G401 (cell line): ENCODE measurements at places on chromosomes 11 and 22. TPM values are rescaled to one million over a fixed set of nuclear protein-coding genes. Genes with fewer than 3 reads are reported as not detected.

GRCh38 chr22:37674951-37675929 lies at the start of gene LGALS1:
TSS of gene LGALS1 (plus strand) at chr22:37675636. CDS start at chr22:37675703, 67 bp downstream.
- DNase-seq, result peak; percentile 92

DNA sequence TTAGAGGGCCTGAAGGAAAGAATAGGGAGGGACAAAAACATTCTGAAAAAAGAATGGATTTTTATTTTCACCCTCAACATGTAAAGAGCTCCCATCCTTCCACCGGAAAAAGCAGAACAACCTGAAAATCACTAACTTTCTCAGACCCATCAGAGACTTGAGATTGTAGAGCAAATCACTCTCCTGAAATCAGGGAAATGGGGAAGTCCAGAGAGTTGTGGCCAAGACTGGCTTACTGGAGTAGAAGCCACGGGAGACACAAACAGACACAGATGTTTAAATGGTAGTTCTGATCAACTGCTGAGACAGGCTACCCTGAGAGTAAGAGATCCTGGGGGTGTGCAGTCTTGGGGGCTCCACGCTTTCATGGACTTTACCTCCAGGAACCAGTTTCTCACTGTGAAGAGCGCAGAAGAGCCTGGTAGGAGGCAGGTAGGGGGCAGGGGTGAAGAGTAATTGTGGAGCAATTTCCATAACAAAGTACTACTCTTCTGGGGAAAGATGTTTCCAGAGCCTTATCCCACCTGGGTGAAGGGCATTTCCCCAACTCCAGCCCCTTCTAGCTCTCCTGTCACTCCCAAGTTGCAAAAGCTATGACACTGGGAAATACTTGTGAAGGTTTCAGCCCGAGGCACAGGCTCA lies 47.1 kb downstream of the ASCL2 start:
- DNase-seq, result no peak

FAM180B gene
- 0.58 TPM in 1 of 2 replicates, not detected in the other for total RNA-seq

YPEL4 gene
- 2.1 TPM in 1 of 2 replicates, not detected in the other for total RNA-seq

- DNase-seq, result no peak
Observed at GRCh38 chr11:35006389-35007128, 90.1 kb downstream of the PDHX start.

WNT7B gene
- total RNA-seq, result not detected in 2 replicates

DNA sequence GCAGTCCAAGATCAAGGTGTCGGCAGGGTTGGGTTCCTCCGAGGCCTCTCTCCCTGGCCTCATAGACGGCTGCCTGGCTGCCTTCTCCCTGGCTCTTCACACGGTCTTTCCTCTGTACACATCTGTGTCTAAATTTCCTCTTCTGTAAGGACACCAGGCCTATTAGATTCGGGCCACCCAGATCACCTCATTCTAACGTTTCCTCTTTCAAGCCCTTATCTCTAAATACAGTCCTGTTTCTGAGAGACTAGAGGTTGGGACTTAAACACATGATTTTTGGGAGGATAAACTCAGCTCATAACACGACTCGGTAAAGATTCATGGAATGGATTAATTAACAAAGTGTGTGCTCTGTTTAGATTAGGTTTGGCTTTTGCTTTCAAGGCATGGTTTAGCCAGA lies 136.0 kb upstream of the SORL1-AS1 start:
- no peak for DNase-seq

TBX10 gene
- not detected in 2 replicates for total RNA-seq

FAM118A gene
- 11.0 and 38.4 TPM in 2 replicates for total RNA-seq

CHCHD10 gene
- total RNA-seq, result not detected in 2 replicates

DNA sequence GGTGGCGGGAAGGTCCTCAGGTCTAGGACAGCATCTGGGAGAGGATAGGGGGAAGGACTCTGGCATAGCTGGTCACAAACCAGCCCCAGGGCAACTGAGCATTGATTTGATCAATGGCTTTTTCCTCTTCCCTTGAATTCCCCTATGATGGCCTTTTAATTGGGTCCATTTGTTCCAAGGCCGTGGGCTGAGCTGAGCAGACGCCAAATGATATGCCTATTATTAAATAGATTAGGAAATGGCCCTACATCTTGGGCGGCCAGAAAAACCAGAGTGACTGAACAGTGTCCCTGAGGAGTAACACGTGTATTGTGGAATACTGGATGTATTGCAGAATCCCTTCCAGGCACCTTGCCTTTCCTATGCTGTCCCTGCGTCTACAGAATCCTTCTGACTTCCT lies 26.7 kb upstream of the P2RY6 start:
- no peak for DNase-seq

DNA sequence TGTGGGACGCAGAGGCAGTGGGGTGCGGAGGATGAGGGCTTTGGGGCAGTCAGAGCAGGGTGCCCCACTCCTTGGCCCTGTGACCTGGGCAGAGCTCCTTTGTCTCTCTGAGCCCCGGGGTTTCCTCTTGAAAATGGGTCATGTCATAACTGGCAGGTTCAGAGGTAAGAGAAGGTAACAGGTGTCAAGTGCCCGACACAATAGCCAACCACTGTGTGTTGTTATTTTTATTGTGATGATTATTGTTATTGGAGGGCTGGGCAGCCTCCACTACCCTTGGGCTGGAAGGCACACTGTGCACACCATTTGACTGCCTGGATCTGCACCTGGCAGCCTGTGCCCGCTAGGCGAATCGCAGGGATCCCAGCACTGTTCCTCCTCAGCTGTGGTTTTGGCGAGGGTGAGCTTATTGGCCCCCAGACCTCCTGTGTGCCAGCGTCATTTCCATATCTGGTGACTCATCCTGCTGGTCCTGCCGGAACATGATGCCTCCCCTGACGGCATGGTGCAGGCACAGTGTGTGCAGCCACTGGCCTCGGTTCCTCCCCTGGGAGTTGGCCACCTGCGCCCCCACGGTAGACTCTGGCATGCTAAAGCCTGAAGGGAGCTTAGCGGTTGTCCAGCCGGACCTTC lies 15.4 kb upstream of the SOX10 start:
- DNase-seq, result peak; percentile 84

DNA sequence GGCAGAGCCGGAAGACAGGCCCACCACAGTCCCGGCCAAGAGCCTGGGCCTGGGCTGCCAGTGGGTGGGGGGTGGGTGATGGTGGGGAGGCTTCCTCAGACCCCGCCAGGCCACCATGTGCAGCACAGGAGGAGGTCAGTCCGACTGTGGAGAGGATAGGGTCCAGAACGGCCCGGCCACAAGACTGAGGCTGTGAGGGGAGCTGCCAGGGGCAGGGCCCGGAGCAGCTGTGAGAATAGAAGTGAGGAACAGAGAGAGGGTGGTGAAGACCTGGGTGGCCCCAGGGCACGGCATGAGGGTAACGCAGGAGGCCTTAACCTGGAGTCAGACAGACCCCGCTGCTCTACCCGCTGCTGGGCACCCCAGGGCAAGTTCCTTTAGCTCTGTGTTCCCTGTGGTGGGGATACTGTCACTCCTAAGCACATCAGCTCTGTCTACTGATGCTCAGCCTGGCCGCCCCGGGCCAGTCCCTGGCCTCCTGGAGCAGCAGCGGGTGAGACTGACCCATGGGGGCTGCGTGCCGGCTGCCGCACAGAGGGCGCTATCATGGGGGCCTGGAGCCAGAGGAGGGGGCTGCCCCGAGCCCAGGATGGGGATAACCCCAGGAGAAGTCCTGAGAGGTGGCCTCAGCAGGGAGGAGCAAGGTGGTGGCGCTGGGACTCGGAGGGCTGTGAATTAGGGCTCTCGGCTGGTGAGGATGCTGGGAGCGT lies 1.7 kb downstream of the FERMT3 start:
- DNase-seq, result no peak

- no peak for DNase-seq
Observed at GRCh38 chr11:78339945-78340344, 77.7 kb downstream of the GAB2 start.

CELSR1 gene
- 5.5 and 10.1 TPM in 2 replicates for total RNA-seq

GRCh38 chr22:44205516-44206329 lies 25.0 kb downstream of the PARVG start:
- DNase-seq, result no peak

- no peak for DNase-seq
Observed at GRCh38 chr22:29208879-29209623, 3.4 kb downstream of the EMID1 start.

MMP11 gene
- total RNA-seq, result not detected in 2 replicates

DNA sequence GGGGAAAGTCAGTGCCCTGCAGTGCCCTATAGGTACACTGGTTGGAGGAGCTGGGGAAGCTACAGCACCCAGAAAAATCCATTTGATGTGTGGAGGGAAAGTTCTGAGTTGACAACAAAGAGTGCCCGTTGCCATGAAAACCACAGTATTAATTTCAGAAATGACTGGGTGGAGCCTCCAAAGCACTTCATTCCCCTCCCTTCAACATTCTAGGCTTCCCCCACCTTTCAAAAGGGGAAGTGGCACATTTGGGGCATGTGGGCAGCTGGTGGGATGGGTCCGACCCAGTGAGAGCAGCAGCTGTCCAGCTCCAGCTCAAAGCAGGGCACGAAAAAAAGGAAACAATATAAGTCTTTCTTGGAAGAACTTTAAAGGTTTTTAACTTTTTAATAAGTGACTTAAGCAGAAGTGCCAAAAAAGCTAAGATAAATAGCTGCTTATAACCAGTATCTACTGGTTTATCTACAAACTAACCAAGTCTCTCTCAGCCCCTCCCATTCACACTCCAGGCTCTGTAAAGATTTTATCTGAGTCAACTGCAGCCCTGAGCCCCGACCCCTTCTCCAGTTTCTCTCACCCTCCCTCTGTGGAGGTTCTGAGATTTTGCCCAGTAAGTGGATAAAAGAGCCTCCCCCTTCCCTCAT lies 9.0 kb upstream of the AHNAK start:
- no peak for DNase-seq

DNA sequence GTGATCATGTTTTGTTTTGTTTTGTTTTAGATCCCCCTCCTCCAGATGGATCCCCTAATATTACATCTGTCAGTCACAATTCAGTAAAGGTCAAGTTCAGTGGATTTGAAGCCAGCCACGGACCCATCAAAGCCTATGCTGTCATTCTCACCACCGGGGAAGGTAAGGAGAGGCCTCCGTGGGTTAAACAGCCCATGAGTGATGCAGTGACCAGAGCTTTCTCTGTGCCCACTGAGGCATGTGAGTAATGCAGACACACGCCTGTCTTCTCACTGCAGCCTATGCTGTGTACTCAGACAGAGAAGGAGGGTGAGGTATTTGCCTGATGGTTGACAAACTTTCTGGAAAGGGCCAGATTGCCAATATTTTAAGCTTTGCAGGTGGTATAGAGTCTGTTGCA lies 73.7 kb upstream of the OR4B1 start:
- no peak for DNase-seq

DNA sequence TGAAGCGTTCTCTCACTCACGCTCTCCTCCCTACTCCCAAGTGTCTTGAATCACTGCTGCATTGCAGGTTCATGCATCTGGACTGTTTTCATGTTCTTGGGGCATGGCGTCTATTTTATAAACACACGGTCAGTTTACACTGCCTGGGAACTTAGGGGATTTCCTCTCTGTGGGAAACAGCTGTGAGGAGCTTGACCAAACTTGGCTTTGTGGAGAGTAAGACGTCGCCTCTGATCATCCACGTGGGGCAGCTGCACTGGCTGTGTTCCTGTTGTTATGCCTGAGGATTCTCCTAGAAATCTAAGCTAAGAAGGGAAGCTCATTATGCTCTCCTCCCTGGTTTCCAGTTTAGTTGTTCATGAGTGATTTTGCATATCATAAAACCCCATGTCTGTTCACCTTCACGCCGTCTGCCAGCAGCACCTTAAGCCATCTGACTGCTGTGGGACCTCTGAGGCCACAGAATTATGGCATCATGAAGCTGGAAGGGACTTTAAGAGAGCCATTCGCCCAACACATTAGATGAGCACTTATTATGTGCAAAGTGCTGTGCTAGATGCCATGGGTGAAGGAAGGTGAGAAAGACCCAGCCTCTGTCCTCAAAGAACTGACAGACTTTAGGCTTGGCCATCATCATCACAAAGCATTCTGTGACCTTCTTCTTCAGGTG lies 38.8 kb upstream of the POU2AF1 start:
- DNase-seq, result no peak

CARD18 gene
- not detected in 2 replicates for total RNA-seq

DNA sequence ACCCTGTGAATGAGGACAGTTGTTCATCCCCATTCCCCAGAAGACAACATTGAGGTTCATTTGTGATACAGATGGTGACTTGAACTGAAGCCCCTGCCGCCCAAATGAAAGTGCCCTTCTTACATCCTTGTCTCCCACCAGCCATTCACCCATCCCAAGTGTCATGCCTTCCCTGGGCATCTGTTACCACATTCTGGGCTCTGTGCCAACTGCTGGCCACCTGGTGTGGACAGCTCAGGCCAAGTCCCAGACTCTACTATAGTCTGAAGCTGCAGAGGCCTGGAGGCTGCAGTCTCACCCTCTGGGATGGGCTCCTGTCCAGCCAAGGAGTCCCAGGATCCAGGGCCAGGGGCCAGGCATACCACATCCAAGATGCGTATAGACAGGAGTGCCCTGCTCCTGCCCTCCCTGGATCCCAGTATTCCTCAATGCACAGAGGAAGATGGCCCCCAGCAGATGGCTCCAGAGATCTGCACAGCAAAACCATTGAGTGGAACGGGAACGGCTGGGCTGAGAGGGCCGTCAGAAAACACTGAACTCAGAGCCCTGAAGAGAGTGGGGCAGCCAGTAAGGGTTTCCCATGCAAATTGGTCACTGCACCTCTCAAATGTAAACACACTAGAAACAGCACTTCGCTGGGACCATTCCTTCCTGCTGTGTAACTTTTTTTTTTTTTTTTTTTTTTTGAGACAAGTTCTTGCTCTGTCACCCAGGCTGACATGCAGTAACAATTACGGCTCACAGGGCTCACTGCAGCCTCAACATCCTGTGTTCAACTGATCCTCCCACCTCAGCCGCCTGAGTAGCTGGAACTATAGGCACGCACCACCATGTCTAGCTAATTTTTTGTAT lies 22.8 kb downstream of the ARRB1 start:
- DNase-seq, result peak; percentile 90

- no peak for DNase-seq
Observed at GRCh38 chr11:7451952-7452494, 33.3 kb upstream of the OLFML1 start.

DNA sequence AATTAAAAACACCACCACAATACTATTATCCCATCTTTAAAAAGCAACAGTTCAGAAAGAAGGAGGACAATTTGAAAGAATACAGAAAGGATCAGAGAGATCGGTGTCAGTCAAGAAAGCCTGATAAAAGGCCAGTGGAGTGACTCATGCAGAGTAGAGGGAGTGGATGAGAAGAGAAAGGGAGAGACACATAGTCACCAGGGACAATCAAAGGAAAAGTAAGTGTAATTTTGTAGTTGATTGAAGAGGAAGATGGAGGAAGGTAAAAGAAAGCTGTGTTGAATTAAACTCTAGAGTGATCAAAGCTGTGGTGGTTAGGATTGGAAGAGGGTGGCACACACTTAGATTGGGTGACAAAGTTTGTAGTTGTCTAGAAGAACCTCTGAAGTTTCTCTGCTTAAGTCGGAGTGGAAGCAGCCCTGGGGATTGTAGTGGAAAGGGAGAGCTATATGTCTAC lies 14.1 kb downstream of the SPECC1L start:
- no peak for DNase-seq
